ENCODE measurements at places on chromosomes 7 and 10.

DNA sequence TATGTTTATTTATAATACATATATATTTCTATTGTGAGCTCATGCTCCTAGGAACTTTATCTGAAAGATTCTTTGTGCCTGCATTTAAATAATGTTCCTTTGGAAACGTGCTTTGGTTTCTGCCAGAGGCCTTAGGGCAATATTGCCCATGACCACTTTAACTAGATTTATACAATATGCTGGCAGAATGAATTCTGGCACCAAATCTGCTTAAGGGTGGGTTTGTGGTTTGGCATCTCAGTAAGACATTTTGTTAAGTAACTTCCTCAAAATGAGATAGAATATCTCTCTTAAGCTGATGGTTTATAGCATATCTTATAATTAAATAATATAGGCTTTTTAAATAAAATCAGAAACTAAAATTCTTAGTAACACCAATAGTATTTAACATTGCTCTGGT, 252.9 kb downstream of the RNLS start:
- no peak for DNase-seq

GRCh38 chr7:125504848-125505247, 575.2 kb upstream of the POT1 start:
- no peak for DNase-seq

GRCh38 chr7:51309361-51310130, 7.1 kb downstream of the COBL start:
- DNase-seq = no peak

DNA sequence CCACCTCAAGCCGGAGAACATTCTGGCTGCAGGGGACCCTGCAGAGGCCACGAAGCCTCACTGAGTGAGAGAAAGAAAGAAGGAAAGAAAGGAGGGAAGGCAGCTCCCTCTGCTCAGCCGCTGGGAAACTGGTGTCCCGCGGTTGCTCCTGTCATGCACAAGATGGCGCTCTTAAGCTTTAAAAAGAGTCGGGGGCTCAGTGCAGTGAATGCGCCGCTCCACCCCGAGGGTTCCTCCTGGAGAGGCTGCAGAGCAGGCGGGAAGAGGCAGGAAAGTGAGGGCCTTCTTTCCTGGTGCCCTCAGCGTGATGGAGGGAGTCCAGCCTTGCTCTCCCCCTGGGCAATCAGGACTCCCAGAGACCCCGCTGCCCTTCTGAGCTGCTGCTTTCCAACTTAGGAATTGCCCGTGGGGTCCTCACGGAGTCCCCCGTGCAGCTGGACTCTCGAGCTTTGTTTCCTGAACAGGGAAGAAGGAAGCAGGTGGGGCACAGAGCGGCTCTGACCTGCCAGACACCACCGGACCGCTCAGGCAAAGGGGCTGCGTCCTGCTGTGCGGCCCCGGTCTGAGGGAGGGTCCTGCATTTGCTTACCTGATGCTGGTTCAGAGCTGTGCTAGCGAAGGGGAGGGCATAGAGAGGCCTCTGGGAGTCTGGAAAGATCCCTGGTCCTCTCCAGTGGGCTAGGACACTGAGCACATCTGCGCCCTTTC, 141.9 kb upstream of the MKI67 start:
- no peak for DNase-seq

- no peak for DNase-seq
These were observed 818.6 kb downstream of the TNS3 start for GRCh38 chr7:46763344-46763743.

DNA sequence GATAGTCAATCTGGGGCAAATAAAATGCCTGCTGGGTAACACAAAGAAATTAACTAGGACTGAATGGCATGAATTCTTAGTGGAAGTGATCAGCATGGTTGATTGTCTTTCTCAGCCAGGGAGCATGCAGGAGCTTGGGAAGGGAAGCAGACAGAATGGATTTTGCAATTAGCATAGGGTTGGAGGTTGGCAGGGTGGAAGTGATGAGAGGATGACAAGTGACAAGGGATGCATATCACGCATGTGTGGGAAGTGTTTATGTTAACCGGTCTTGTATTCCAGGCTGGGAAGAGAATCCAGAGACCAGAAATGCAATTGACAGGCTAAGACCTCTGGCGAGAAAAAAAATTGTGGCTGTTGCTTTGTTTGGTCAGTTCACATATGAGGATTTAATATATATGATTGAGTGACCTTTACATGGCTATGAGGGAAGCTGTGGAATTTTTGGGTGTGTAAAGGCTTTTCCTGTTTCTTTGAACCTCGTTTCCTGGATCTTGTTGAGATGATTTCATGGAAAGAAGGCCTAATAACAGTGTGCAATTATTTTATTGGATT, 8.3 kb downstream of the MDFIC start:
- no peak for DNase-seq

GRCh38 chr7:30474893-30475292, 3.7 kb downstream of the NOD1 start:
- no peak for DNase-seq

- DNase-seq = no peak
These were observed 214.0 kb upstream of the KLF14 start for GRCh38 chr7:130947792-130948580.

DNA sequence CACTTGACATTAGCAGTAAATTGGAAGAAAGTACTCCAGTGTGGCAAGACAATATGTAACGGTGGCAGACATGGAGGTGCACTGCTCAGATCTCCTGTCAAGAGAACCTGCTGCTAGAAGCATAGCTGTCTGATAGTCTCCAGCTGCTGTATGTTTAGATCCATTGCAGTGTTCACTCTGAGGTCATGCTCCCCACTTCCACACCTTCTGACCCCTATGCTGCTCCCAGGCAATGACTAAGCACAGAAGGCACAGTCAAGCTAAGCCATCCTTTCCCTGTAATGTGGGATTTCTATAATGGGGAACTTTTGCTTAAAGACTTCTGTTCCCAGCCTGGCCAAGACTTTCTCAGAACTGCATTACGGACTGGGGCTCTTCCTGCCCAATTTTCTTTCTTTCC, 315.8 kb downstream of the HPSE2 start:
- no peak for DNase-seq

- DNase-seq = no peak
These were observed 372.2 kb downstream of the DPP6 start for GRCh38 chr7:154424350-154424749.
